ENCODE measurements at places on chromosomes 3 and 15.

- DNase-seq = no peak
These were observed 771.4 kb upstream of the CFAP20DC start for GRCh38 chr3:59821274-59821673.

GRCh38 chr3:39590806-39591205 lies 123.3 kb downstream of the MOBP start:
- no peak for DNase-seq

DNA sequence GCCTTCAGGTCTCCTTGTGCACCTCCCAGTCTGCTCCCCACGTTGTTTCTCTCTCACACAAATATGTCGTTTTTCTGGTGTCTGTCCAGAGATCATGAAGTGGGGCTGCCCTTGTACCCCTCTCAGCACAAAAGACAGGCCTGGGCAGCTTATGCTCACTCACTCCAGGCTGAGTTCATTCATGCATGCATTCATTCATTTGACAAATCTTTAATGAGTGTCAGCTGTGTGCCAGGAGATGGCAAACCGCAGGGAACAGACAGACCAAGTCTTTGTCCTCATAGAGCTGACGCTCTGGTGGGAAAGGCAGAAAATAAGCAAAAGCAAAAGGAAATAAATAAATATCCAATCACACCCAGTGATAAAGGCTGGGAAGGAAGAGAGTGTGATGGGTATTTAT lies 7.6 kb upstream of the TRH start:
- no peak for DNase-seq

GRCh38 chr15:37098468-37099318 lies 1.7 kb downstream of the MEIS2 start:
- no peak for DNase-seq

- DNase-seq = no peak
These were observed 71.4 kb downstream of the TIPARP start for GRCh38 chr3:156745766-156746165.

- DNase-seq = no peak
These were observed 360.2 kb upstream of the ROPN1 start for GRCh38 chr3:124352149-124352539.

DNA sequence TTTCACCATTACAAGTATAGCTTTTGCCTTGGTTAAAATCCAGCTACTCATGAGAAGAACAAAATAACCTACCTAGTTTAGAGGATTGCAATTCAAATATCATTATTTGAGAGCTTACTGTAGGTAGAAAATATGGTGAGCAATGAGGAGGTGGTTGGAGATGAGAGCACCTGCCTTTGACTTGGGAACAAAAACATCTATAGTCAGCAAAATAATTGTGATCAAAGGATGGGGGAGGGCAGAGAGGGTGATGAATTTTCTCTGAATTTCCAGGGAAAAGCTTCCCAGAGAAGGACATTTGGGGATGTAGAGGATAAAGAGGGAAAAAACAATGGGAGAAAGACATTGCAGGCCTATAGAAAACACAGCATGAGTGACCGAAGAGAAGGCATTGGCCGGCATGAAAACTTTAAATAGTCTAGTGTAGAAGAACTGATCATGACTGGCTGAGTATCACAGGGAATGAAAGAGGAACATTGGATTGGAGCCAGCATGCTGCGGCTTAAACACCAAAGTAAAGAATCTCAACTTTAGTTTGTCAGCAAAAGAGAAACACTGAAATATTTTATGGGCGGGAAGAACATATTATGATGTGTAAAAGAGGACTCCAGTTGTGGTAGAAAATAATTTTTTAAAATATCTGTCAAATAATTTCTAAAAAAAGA lies 581.3 kb downstream of the UNC13C start:
- DNase-seq = no peak

GRCh38 chr3:129087138-129087702 lies 26.6 kb downstream of the GP9 start:
- no peak for DNase-seq

DNA sequence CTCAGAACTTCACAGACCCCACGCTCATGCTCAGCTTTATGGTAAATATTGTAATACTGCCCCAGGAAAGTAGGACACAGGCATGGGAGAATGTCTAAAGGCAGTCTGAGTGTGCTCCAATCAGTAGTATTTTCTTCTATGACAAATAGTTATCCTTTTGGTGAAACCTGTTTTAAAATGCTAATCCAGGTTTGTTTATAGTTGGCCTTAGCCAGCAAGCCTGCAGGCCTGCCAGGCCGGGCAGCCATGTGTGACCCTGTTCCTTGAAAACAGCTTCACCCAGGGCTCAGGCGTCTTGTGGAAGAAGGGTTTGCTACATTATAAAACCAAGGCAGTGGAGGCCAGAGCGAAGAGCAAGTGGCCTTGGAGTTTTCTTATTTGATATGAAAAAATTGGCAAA lies 104.7 kb downstream of the SEMA6D start:
- DNase-seq = no peak

DNA sequence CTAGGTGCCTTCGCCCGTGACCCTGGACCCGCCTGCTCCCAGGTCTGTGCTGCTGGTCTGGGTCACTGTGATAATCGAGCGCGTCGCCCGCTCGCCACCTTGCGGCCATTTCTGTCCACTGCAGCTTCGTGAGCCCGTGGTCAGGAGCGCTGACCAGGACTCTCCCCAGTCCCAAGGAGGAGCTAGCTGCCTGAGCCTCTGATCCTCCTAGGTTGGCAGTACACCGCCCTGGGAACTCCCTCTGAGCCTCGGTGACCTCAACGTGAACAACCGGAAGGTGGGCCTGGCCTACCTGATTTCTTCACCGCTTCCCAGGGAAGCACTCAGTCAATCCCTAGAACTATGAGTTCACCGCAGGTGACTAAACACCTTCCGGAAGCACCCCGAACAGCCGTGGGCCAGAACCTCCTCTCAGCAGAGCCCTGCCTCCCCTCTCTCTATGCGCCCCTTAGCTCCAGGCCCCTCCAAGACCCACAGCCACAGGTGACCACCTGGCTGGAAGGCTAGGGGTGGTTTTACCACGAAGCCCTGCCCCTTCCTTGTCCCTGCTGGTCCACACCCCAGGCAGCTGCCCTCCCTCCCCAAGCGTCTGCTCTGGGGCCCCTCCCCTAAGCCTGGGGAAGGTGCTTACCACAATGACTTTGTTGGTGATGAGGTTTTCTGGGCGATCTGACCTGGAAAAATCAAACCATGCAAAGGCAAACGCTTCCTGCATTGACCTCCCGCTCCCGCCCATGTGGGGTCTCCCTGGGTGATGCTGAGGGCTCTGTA lies 9.7 kb downstream of the PLA2G4D start:
- DNase-seq = peak; percentile 54

DNA sequence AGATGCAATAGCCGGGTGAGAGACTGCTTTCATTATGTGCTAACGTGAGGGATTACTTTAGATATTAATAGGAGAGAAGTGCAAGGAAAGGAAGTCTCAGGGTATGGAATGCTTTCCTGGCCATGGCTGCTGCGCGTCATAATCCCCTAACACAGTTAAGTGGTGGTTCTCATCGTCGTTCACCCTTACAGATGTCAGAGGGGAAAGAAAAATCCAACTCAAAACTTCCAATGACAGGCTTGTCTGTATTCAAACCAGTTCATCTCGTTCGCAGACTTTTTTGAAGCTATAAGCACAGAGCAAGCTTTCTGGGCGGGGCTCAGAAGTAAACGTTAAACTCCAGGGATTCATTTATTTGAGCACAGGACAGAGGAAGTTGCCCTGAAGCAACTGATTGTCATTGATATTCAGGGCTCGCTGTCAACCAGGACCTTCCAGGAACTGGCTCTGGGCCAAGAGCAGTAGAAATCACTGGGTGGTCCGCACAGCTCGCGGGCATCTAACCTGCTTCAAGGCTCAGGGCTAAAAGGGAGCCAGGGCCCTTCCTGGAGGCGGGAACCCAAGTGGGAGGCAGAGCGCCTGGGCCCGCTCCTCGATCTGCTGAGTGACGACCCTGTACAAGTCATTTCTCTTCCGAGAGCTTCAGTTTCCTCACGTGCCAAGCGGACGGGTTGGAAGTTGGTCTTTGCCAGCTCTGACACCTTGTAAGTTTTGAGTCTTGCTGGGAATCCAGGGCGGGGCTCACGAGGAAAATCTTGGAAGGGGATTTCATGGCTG lies 1.1 kb upstream of the LPP start:
- DNase-seq = no peak

- DNase-seq = no peak
These were observed 320.9 kb upstream of the CTDSPL start for GRCh38 chr3:37540786-37541185.

- DNase-seq = no peak
These were observed 46.6 kb downstream of the SPRED1 start for GRCh38 chr15:38299216-38299615.

- DNase-seq = no peak
These were observed 3.0 kb downstream of the ISL2 start for GRCh38 chr15:76339305-76340197.

DNA sequence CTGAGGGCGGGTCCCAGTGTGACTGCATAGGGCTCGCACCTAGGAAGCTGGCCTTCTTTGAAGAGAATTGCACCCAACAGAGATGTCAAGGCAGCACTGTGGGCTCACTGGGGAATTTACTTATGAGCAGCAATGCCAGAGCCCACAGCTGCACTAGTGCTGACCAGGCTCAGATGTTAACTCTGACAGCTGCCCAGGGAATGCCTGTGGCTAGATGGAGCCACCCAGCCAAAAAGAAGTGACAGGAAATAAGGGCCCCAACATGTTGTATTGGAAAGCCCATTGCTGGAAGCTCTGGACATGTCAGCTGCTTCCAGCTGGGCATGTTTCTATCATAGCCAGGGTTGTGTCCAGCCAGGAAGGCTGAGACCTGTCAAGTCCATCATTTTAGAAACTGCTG lies 90.9 kb upstream of the ZNF280D start:
- DNase-seq = no peak

DNA sequence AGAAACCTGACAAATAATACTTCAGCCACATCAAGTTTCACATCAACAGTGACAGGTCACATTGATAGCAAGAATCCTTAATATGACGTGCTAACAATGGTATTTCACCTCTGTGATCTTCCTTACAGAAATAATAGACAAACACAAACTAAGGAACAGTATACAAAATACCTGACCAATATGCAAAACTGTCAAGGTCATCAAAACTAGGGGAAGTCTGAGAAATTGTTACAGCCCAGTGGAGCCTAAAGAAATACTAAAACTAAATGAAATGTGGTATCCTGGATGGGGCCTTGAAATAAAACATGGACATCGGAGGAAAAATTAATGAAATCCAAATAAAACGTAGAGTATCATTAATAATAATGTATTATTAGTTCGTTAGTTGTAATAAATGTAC lies 422.0 kb upstream of the ZNF385D start:
- no peak for DNase-seq

- DNase-seq = no peak
These were observed 66.0 kb upstream of the GCNT3 start for GRCh38 chr15:59545573-59545972.

GRCh38 chr3:30496066-30496966 lies 110.1 kb upstream of the TGFBR2 start:
- DNase-seq = no peak

- DNase-seq = no peak
These were observed 22.8 kb downstream of the PTPRG start for GRCh38 chr3:61583890-61584875.

DNA sequence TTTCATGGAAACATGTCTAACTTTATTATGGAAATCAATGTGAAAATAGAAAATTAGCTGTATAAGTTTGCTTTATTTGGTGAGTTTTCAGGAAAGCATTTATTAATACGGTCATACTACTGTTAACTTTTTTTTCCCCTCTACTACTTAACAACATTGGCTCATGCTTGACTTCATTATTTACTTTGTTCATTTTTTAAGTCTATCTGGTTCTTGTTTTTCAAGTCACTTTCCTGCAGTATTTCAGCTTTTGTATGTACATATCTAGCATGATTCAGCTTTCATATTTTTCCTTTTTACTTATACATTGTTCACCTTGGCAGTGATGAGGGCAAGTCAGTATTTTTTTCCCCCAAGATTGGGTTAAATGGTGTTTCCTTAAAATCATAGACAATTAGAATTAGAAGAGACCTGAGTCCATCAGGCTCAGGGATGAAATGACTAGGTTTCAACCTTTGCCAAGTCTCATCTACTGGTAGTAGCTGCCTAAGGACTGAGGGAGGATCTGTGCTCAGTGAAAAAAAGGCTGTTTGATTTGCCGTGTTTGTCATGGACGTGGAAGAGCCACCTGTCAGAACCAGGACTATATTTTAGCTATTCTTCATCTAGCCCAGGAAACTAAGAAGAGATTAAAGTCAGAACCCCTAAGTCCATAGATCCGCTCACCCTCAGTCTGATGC lies 15.4 kb downstream of the TMOD3 start:
- no peak for DNase-seq

DNA sequence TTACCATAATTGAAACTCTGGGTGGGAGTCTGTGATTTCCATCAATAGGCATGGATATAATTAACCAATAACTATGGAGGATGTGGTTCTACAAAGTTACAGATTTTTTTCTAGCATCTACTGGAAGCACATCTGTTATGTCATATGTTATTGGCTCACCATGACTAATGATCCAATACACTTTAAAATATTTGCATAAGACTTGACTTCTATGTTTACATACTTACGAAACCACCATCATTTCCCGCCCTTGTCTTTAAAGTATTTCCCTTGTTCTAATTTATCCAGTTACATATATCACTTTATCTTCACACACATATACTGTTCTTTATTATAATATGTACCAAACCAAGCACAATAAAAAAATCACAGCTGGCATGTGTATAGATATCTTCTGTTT lies 380.3 kb upstream of the CBLB start:
- no peak for DNase-seq

- DNase-seq = no peak
These were observed 42.4 kb upstream of the HERC1 start for GRCh38 chr15:63876085-63876662.

GRCh38 chr3:181264486-181264885 lies 274.9 kb upstream of the DNAJC19 start:
- no peak for DNase-seq

DNA sequence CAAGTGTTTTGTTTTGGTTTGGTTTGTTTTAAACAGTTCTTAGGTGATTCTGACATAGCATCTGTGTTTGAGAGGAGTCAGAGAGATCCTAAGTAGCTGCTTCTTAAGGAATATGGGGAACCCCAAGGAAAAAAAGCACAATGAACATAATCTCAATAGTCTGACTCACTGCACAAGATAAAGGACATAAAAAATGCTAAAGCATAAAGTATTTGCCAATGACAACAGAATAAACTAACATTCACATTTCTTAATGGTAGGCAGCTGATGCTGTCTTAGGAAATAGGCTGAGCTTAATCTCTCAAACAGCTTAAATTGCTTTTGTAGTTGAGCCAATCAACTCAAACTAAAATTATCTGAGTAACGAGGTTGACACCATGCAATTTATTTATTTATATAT lies 2.9 kb downstream of the NCEH1 start:
- peak; percentile 32 for DNase-seq

- no peak for DNase-seq
These were observed 470.4 kb downstream of the ROBO1 start for GRCh38 chr3:79297245-79297960.

- DNase-seq = no peak
These were observed 481.4 kb upstream of the ALCAM start for GRCh38 chr3:104885214-104885814.

GRCh38 chr15:31207246-31207645 lies 105.7 kb upstream of the TRPM1 start:
- DNase-seq = no peak

Measured in hematopoietic multipotent progenitor cell treated with erythropoietin and hydrocortisone succinate and interleukin-3 and kit ligand, for 15 days (in vitro differentiated cells).